Left kidney (tissue), 8 donors: ENCODE measurements at places on chromosomes 7 and 10. TPM values are rescaled to one million over a fixed set of nuclear protein-coding genes. Genes with fewer than 3 reads are reported as not detected.
A peak's percentile ranks its signal among the peaks of the same experiment; 100 is the strongest.

DNA sequence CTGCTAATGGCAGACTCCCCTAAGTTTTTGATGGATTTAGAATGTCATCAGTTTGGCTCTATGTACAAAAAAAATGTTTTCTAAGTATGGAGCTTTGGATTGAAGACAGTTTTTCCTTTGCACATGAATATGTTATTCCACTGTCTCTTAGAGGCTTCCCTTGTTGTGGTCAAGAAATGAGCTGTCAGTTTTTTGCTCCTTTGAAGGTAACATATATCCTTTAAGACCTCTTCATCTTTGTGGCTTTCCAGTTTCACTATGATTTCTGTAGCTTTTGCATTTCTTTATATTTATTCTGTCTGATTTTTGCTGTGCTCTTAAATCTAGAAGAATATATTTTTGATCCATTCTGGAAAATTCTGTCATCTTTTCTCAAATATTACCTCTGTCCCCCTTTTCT, 15.8 kb upstream of the ODAD2 start:
- no peak for DNase-seq

The ICA1 gene
- 38.2 TPM for polyA plus RNA-seq

- no peak for DNase-seq
Observed at GRCh38 chr7:27214239-27214950, 14.5 kb upstream of the HOXA13 start.

The TMEM213 gene
- polyA plus RNA-seq: 39.2 TPM

The GDF2 gene
- polyA plus RNA-seq: not detected

GRCh38 chr7:31835471-31835870, 148.5 kb downstream of the PPP1R17 start:
- DNase-seq: peak; percentile 68

GRCh38 chr7:150421831-150422230, 28.6 kb upstream of the GIMAP8 start:
- no peak for DNase-seq

The SGPL1 gene
- polyA plus RNA-seq: 78.4 TPM

The HPS1 gene
- 33.0 TPM for polyA plus RNA-seq

DNA sequence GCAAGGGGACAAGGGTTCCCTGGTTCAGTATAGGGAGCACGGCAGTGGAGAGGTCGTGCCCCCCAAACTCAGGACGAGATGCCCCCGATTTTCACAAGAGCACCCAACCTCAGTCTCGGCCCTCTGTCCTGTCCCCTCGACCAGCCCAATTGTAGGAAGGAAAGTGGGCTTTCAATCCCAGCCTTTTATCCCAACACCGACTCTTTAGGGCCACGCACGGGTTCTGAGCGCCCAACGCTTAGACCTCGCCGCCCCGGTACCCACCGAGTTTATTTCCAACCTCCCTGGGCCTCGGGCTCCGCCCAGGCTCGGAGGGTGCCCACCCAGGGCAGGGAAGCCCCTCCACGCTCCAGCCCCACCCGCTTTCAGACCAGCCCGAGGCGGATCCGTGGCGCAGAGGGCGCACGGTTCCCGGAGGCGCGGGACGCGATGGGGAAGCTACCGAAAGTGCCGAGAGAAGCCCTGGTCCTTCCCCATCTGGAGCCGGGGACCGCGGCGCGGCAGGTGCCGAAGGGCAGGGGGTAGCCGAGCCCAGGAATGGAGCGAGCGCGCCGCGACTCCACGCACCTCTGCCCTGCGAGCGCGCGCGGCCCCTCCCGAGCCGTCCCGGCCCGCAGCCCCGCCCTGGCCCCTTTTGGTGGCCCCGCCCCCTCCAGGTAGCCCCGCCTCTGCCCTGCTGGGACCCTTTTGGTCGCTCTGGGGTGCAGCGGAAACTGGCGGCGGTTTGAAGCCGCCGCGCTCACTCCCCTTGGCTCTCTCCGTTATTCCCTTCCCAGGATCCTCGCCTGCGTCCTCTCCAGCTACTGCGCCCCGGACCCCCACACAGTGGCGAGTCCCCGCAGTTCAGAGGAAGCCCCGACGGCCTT, 20.4 kb downstream of the GRID2IP start:
- DNase-seq: peak; percentile 26

DNA sequence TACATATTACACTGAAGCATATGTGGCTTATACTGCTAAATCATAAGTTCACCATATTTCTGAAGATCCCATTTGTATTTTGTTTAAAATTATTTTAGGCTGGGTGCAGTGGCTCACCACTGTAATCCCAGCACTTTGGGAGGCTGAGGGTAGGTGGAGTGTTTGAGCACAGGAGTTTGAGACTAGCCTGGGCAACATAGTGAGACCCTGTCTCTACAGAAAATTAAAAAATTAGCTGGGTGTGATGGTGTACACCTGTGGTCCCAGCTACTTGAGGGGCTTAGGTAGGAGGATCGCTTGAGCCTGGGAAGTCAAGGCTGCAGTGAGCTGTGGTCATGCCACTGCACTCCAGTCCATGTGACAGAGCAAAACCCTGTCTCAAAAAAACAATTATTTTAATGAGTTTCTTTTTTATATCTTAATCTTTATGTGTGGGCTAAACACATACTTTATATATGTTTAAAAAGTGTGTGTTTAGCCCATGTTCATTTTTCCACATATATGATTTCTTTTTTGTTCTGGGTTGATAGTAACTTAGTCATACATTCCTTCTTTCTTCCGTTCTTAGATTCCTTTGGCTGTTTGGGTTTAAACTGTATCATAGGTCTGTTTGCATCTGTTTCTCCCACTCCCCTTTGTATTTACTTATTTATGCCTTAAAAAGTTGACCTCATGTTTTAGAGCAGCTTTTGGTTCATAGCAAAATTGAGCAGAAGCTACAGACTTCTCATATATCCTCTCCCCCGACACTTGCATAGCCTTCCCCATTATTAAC, 33.5 kb downstream of the RSBN1L start:
- DNase-seq: no peak

The SPDYE6 gene
- polyA plus RNA-seq: 6.3 TPM

DNA sequence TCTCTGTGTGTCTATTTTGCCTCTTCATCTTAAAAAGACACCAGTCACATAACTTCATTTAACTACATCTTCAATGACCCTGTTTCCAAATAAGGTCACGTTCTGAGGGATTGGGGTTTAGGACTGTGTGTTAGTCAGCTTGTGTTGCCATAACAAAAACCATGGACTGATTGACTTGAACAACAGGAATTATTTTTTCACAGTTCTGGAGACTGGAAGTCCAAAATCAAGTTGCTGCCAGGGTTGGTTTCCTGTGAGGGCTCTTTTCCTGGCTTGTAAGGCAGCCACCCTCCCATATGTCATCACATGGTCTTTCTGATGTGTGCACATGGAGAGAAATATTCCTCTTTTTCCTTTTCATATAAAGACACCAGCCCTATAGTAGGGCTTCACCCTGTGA, 55.3 kb downstream of the REEP3 start:
- no peak for DNase-seq

DNA sequence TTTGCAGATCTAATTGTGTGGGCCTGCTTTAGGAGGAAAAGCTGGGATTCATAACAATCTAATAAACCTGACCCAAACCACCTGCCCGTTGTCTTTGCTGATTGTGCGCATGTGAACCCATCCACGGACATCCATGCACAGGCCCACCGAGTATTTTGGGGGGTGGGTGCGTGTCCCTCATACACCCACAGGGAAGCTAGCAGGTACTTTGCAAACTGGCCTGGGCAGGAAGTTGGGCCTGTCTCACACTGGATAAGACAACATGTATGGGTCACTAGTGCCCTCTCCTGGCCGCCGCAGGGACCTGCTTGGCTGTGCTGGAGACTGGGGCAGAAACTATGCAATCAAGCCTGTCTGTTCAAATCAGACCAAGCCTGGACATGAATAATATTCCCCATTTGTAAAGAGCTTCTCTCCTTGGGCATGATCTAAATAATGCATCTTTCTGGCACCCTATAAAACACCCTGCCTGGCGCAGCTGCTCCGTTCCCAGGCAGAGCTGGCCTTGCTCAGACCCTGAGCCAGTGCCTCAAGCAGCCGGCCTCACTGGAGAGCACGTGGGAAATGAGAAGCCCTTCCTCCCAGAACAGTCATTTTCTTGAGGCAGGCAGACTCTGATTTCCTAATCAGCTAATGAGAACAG, 15.8 kb downstream of the ECHDC3 start:
- DNase-seq: peak; percentile 81

The PDCD11 gene
- polyA plus RNA-seq: 40.4 TPM

GRCh38 chr7:2086229-2086628, 146.5 kb downstream of the MAD1L1 start:
- no peak for DNase-seq

DNA sequence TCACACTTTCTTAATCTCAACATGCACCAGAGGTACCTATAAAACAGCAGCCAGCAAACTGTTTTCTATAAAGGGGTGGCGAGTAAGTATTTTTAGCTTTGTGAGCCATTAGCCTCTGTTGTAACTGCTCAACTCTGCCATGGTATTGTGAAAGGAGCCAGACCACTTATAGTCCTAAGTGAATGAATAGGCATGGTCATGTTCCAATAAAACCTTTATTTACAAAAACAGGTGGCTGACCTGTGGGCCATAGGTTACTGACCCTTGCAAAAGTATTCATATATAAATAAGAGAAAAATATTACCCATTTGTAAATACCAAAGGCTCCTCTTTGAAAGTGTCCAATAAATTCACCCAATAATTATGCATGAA, 50.3 kb downstream of the ICA1 start:
- DNase-seq: no peak

DNA sequence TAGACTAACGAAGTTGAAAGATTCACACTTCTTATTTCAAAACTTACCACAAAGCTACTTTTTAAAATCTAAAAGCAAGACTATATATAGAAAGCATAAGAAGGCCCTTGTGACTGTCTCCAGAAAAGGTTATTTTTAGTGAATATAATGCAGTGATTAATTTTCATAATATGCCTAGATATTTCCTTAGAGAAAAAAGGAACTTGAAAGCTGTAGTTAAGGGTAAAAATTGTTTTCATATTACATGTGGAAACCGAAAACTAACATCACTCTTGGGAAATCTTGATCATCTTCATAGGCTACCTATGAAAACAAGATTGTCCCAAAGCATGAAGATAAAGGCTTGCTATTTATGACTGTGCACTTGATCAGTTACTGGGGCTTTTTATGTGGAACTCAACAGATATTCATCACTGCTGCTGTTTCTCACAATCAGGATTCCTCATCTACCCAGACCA, 223.2 kb downstream of the SH2D4B start:
- DNase-seq: no peak

- DNase-seq: no peak
Observed at GRCh38 chr10:85950921-85951320, 415.7 kb downstream of the GRID1 start.
